ENCODE measurements at places on chromosomes 2 and 18.

DNA sequence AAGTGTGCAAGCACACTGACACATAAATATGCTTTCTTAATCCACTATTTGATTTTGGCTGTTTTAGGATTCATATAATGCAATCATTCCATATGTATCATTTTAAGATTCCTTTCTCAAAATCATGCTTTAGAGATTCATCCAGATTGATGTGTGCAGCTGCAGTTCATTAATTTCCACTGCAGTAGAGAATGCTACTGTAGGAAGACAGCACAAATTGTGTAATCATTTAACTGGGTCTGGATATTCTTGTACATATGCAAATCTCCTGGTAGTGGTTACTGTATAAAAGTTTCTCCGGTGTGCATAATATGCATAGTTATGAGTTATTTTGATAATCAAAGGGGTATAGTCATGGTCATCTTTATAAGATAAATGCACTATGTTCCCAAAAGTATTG lies 502.5 kb upstream of the ACVR2A start:
- no peak for DNase-seq

DNA sequence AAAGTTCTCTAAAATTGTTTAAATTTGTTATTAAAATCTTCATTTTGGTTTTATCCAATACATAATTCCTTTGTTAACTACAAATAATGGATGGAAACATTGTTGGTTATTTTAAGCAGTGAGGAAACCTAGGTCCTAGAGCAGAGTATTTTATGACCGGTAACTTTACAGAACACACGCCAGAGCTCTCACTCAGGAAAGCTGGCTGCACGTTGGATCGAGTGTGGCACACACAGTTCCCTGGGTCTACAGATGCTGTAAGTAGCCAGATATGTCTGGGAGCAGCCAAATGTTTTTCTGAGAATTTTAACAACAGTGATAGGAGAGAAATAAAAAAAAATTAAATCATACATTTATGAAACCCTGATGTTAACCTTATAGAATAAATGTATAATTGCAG lies 264.4 kb downstream of the ZNF407 start:
- DNase-seq = no peak

DNA sequence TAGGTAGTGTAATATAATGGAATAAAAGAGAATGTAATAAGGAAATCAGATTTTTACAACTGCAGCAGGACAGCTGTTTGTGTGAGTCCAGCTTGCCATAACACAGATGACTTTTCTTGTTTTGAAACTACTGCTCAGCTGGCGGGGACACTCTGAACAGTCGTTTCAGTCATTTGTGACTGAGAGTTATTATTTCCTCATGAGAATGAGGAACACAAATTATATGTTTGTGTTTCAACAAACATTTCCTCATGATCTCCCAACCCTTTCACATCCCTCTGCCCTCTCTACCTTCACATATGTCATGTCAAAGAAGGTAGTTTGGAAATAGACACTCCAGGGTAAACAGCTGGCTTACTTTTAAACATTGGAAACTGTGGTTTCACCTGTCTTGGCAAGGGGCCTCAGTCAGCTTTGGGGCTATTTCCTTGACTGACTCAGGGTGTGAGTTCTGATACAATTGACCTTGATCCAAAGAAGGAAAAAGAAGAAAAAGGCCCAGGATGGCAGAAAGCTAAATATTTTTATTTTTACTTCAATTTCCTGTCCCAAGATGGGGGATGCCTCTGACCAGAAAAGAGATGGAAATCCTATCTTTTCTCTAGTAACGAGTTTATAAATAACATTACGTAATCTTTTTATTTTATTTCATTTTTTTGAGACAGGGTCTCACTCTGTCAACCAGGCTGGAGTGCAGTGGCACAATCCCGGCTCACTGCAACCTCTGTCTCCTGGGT lies 593 bp downstream of the SP140L start:
- no peak for DNase-seq

DNA sequence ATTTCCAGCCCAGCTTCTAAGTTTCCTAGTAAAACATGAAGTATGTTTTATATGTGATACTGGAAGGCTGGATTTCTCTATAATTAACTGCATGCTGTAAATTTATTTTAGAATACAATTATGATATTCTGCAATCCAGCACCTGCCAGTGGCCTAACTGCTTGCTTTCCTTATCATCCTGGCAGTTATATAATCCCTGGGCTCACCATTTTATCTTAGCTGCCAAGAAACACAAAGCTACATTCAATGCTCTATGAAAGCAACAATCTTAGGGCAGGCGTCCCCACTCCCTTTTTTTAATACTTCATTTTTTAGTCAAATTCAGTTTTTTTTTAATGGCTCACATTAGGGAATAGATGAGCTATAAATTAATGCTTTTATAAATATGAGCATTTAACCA lies 38.4 kb upstream of the UBXN4 start:
- no peak for DNase-seq

DNA sequence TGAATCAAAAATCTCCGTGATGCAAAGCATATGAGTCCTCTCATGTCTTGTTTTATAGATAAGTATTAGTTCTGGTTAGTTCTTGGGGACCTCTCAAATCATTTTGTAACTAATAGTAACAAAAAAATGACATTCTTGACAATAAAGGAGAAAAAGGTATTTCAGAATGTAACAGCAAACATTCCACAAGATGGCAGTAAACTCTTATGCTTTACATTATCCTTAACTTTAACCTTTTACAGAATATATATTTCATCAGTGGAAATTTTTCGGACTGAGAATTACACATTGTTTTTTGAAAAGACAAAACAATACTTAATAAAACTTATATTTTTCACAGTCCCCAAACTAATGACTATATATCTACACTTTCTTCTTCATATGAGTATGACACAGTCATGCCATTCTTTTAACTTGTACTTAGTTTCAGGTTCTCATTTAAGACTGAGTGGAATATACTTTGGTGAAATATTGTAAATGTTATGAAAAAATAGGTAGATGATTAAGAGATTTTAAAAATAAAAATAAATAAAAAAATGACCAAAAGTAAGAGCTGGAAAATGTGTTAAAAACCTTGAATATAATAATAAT lies 142.9 kb upstream of the NXPH2 start:
- no peak for DNase-seq

GRCh38 chr2:193011870-193012269 lies 817.1 kb upstream of the TMEFF2 start:
- DNase-seq = no peak

DNA sequence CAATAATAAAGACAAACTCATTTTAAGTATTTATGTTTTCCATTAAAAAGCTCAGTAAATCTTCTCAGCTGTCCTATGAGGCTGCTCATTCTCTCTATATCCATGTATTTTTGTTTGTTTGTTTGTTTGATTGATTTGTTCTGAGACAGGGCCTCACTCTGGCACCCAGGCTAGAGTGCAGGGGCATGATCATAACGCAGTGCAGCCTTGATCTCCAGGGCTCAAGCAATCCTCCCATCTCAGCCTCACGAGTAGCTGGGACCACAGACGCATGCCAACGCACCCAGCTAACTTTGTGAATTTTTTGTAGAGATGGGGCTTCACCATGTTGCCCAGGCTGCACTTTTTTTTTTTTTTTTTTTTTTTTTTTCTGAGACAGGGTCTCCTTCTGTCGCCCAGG lies 5.6 kb downstream of the STRN start:
- DNase-seq = no peak
